ENCODE measurements at places on chromosomes 3 and 15.
A peak's percentile ranks its signal among the peaks of the same experiment; 100 is the strongest.

DNA sequence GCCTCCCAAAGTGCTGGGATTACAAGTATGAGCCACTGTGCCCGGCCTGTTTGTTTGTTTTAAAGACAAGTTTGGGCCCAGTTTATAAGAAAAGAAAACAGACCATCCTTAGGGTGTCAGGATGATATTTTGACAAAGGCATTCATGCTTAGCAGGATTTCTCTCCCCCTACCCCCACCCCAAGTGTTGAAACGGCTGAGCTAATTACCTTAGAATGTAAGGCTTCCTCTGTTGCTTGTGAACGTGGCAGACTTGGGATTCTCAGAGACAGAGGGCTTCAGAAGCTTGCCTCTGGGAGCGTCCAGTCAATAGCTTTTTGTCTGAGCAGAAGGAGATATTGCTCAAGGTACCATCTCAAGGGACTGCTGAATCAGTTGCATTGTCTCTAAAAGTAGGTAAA, 24.0 kb downstream of the FLNB start:
- DNase-seq, result peak; percentile 70

DNA sequence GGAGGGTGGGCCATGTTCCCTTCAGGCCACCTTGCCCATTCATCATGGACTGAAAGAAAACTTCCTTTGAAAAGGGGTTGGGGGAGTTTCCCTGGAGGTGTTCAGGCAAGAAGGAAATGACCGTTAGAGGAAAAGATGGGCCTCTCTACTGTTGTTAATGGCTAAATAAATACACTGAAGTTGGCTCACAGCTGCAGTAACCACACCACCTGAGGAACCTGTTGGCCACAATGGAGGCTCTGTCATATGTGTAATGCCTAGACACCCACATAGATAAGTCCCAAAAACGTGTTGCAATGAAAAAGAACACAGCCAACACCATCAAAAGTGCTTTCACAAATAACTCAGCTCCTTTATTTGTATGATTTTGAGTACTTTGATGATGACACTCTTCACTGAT, 38.2 kb upstream of the FAM3D start:
- DNase-seq, result no peak

DNA sequence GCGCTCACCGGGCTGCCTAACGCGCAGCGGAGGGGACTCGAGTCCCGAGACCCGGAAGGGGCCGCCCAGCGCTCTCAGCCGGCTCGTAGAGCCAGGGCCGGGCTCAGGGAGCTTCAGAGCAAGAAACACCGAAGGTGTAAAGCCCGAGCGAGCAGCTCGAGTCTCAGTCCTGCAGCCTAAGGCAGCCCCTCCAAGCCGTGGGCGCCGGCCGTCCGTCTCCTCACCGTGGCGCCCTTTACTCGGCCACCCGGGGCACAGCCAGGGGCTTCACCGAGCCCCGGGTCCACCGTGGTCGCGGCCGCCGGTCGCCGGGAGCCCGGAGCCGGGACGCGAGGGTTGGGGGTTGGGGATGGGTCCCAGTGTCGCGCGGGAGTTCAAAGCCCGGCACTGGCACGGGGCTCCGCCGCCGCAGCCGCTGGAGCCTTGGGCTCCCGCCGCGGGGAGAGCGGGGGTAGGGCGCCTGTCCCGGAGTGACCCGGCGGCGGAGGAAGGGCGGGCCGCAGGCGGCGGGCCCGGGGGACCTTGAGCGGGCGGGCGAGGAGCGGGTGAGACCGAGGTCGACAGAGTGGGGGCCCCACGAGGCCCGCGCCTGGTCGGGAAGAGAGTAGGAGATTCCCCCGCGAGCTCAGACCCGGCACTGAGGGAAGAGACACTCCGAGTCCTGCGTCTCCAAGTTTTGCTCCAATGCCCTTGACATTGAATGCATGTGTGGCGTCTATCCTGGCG, 26.9 kb upstream of the THRB start:
- DNase-seq, result peak; percentile 48

- DNase-seq, result no peak
Measured at GRCh38 chr15:65986416-65986815, 117.1 kb downstream of the RAB11A start.

- DNase-seq, result no peak
Measured at GRCh38 chr15:97501291-97501690, 459.2 kb upstream of the ARRDC4 start.

DNA sequence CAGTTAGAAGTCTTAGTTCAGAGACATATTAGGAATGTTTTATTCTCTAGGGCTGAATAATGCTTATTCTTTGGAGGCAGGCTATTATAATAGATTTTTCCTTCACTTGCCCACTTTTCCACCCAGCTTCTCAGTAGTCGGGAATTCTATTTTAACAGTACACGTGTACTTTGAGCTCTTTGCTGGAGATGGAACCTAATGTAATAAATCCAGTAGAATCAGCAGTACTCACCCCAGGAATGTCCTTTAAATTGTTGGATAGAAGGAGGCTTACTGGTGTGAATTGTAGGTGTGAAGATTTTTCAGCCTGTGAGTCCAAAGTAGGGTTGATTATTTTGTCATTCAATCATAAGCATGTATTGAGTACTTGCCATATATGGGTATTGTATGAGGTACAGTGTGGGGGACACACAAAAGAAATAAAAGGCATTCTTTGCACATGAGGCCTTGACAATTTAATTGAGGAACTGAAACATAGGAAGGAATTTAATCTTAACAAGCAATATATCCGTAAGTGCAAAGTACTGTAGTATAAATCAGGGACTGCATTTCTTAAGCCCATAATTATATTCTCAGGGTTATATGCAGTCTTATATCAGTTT, 29.5 kb upstream of the MGA start:
- no peak for DNase-seq

- DNase-seq, result no peak
Measured at GRCh38 chr3:10554746-10555145, 49.4 kb upstream of the ATP2B2 start.

- no peak for DNase-seq
Measured at GRCh38 chr15:58360421-58361090, 71.2 kb upstream of the LIPC start.

DNA sequence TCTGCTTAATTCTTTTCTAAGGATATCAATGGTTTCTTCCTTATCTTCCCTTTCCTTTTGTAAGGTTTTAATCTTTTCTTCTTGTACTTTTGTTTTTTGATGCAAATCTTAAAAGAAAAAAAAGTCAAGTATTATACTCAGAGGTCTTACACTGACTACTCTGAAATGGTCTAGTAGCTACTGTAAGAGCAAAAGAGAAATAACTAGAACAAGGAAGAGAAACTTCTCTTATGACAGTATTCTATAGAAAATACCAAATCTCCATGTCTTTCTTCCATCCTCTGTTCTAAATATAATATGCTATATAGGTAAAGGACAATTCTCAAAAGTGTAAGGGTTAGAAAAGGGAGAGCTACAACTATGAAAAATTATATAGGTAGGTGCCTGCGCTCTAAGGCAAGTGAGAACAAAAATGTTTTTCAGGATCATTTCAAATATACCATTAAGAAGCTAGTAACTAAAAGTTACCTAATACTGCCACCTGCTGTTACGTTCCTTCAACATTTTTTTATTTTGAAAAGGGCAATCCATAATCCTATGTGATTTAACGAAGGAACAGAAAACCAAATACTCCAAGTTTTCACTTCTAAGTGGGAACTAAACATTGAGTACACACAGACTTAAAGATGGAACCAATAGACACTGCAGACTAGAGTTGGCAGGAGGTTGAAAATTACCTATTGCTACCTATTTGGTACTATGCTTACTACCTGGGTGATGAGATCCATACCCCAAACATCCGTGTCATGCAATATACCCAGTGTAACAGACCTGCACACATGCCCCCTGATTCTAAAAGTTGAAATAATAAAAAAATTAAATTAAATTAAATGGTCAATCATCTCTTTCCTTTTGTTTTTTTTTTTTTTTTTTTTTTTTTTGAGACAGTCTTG, 36.7 kb downstream of the CIP2A start:
- peak; percentile 43 for DNase-seq

DNA sequence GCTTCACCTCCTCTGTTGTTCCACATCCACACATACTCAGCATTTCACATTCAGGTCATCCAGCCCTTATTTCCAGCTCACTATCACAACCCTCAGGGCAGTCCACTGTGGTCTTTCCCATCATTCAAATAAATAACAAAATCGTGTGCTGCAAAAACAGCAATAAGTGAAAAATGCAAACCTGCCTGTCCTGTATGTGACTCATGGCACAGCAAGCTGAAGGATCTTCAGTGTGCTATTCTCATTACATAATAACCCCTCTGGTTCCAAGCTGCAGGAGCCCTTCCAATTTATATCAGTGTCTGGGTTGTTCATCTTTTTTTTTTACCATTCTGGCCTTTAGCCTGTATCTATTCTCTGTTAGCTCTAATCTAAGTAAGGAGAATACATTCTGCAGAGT, 185.3 kb upstream of the UBE2E2 start:
- DNase-seq, result peak; percentile 70
